Activated T-helper 1 cell treated with anti-CD3 and anti-CD28 coated beads, Interleukin-12 subunit alpha, Interleukin-12 subunit beta, Interleukin-2, Interleukin-4 antibody, amounts not matched to agents 30 ng/mL and 10 ng/mL and 1 ng/mL, durations not matched to agents 14 hours and 24 hours and 36 hours (primary cell): ENCODE measurements at places on chromosomes 4 and X. TPM values are rescaled to one million over a fixed set of nuclear protein-coding genes. Genes with fewer than 3 reads are reported as not detected.

- H3K27me3 ChIP-seq: no peaks in the 10 kb centered on the region
- no peaks in the 10 kb centered on the region for H3K4me1 ChIP-seq
- no peak overlapping the region for H3K27ac ChIP-seq
- H3K4me3 ChIP-seq: no peak overlapping the region
- no peak for DNase-seq
- H3K36me3 ChIP-seq: no peaks in the 10 kb centered on the region
Measured at GRCh38 chr4:31052519-31052918, 332.4 kb downstream of the PCDH7 start.

DNA sequence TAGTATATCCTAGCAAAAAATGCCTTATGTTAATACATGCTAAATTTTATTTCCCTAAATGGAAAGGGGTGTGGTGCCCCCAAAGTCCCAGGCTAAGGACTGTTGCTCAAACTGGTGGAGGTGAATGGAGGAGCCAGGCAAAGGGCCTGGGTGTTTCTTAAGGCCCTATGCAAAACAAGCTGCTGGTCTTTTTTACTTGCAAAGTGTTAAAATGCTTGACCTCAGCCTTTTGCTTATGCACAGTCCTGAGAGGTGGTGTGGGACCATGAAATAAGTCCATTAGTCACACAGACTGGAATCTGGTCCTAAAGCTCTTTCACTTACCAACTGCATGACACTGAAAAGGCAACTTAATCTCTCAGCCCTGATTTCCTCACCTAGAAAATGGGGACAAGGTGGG, 223.5 kb upstream of the MBNL3 start:
- H3K36me3 ChIP-seq: no peaks in the 10 kb centered on the region
- H3K27me3 ChIP-seq: peaks cover 2% of the 10 kb centered on the region
- no peak overlapping the region for H3K27ac ChIP-seq
- H3K4me1 ChIP-seq: no peaks in the 10 kb centered on the region

- H3K4me3 ChIP-seq: no peak overlapping the region
- peaks cover 26% of the 10 kb centered on the region for H3K27me3 ChIP-seq
- no peaks in the 10 kb centered on the region for H3K4me1 ChIP-seq
Measured at GRCh38 chrX:72050011-72050410, 81.7 kb downstream of the RTL5 start.

DNA sequence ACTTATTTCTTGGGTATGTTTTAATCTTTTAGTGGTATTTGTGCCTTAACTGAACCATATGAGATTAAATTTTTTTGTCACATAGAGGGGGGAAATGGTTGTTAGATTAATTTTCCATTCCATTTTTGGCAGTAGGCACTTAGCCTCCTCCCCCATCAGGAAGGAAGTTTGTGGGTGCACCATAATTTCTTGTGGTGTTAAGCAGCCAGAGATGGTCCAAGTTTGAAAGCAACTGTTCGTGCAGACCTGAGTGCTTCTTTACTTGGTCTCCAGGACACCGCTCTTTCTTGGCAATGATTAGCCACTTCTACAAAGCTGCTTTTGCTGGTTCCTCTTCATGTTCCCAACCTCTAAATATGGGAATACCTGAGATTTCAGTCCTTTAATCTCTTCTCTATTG, 92.7 kb upstream of the RPL34 start:
- H3K4me3 ChIP-seq: peak overlapping the region; percentile 56
- peak; percentile 39 for DNase-seq
- H3K36me3 ChIP-seq: peaks cover 26% of the 10 kb centered on the region
- H3K4me1 ChIP-seq: peaks cover 71% of the 10 kb centered on the region
- H3K27me3 ChIP-seq: no peaks in the 10 kb centered on the region
- peak overlapping the region; percentile 65 for H3K27ac ChIP-seq

DNA sequence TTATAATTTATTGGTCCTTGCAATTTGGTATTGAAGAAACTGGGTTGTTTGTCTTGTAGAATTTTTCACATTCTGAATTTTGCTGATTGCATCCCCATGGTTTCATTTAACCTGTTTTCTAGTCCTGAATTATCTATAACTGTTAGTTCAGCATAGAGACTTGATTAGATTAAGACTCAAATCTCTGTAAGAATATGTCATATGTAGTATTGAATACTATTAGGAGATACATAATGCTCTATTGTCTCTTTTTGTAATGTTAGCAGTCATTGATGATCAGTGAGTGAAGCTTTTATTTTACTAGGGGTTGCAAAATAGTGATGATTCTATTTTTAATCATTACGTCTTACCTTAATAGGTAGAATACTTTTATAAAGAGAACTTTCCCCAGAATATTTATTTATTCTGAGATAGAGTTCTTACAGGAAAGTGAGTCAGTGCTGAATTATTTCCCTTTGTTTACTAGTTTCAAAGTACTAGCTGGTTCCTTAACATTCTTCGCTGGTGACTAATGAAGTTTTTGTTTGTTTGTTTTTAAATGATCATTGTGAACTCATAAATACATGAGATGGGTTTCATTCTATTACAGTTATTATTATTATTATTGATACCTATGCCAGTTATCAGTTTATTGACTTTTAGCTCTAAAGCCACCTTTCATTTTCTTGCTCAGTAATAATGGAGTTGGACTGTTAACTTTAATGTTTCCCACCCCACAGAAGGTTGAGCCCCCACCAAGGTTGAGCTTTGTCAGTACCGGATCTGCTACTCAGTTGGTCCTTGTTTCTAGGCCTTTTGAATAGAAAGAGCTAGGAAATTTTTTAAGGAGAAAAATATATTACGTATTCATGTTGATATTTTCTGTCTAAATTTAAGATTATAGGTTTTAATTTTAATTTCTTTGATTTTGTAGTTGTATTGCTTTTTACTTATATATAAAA, 102.3 kb downstream of the LARP1B start:
- no peak overlapping the region for H3K27ac ChIP-seq
- no peaks in the 10 kb centered on the region for H3K4me1 ChIP-seq
- H3K36me3 ChIP-seq: no peaks in the 10 kb centered on the region

- no peak overlapping the region for H3K4me3 ChIP-seq
- no peak for DNase-seq
- no peaks in the 10 kb centered on the region for H3K36me3 ChIP-seq
Measured at GRCh38 chr4:90198086-90198847, 71.1 kb downstream of the CCSER1 start.

- H3K4me3 ChIP-seq: no peak overlapping the region
- H3K4me1 ChIP-seq: no peaks in the 10 kb centered on the region
- no peak overlapping the region for H3K27ac ChIP-seq
- peaks cover 2% of the 10 kb centered on the region for H3K27me3 ChIP-seq
- DNase-seq: no peak
Measured at GRCh38 chr4:25884031-25884782, 21.4 kb upstream of the SEL1L3 start.

DNA sequence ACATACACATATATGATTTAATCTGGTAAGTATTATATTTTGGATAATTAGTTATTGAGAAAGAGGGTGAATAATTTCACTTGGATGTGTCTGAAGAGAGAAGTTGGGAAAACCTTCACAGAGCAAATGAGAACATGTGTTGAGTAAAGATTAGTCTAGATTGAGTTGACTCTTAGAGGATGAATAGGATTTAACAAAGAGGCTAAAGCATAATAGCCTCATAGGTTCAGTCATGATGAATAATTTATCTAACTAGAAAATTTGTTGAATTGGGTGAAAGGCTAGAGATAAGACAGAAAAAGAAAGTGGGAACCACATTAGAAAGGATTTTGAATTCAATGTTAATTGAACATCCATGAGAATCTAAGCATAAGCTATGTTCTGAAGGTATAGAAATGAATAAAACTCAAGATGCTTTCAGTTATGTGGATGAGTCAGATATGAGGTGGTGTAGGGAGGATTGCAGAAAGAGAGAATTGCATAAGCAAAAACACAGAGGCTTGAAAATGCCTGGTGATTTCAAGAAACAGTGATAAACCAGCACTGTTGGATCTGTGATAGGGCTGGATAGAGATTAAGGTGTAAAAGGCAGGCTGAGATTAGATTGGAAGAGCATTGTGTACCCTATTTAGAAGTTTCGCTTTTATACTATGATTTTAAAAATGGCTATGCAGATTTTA, 207.6 kb upstream of the NR3C2 start:
- no peaks in the 10 kb centered on the region for H3K4me1 ChIP-seq
- no peak overlapping the region for H3K4me3 ChIP-seq
- H3K27me3 ChIP-seq: no peaks in the 10 kb centered on the region

DNA sequence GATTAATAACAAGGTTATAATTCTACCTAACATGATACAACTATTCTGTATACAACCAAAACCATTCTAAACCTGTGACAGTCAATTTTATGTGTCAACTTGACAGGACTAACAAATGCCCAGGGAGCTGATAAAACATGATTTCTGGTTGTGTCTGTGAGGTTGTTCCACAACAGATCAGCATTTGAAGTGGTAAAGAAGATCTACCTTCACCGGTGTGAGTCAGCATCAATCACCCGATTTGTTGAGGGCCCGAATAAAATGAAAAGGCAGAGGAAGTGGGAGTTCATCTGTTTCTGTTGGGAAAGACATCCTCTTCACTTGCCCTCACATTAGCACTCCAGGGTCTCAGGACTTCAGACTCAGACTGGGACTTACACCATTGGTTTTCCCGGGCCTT, 187.9 kb downstream of the MAB21L2 start:
- DNase-seq: no peak
- H3K4me1 ChIP-seq: peaks cover 12% of the 10 kb centered on the region
- no peaks in the 10 kb centered on the region for H3K27me3 ChIP-seq
- no peak overlapping the region for H3K4me3 ChIP-seq
- H3K27ac ChIP-seq: no peak overlapping the region

DNA sequence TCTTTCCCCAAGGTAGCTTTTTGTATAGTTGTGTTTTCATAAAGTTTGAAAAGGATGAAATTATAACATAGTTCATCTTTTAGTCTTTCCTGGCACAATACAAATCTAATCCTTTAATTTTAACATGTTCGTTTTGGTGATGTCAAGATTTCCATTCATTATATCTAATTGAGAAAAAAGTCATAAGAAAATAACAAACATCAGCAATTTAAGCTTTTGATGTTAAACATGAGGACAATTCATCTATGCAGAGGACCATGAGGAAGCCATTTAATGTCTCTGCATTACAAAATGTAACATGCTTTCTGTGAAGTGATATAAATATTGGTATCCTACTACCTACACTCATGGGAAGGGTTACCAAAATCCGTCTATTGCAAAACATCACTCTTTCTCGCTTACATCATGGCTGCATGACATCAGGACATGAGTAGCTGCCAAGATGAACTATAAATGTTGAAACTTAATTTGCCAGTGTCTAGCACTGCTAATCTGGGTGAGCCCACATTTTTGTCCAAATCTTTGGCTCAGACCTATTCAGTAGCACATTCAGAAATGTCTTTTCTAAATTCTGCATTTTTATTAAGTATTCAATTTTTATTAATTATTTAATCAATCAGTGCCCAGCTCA, 9.5 kb downstream of the EPGN start:
- no peaks in the 10 kb centered on the region for H3K36me3 ChIP-seq
- H3K27ac ChIP-seq: no peak overlapping the region
- H3K27me3 ChIP-seq: peaks cover 11% of the 10 kb centered on the region

- no peak overlapping the region for H3K4me3 ChIP-seq
- H3K27ac ChIP-seq: peak overlapping the region; percentile 87
- H3K4me1 ChIP-seq: peaks cover 80% of the 10 kb centered on the region
- no peaks in the 10 kb centered on the region for H3K27me3 ChIP-seq
- no peak for DNase-seq
Measured at GRCh38 chrX:66014556-66014955, 25.3 kb downstream of the VSIG4 start.

DNA sequence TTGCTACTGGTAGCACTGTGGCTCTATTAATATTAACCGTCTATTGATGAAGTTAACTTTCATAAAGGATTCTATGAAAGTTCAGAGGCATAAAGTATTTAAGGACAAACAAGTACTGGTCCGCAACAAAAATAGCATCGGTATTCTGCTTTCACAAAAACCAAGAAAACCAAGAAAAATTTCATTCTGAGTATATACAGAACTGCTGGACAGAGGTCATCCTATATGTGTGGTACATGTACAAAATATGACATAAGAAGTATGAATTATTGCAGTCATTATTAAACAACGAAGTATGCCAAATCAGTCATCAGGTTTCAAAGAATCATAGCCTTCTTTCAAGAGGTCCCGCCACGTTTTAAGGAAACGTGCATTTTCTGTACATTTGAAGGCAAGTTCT, 2.4 kb downstream of the C4orf46 start:
- peak overlapping the region; percentile 63 for H3K4me3 ChIP-seq
- H3K36me3 ChIP-seq: peaks cover 22% of the 10 kb centered on the region
- H3K27ac ChIP-seq: no peak overlapping the region
- peaks cover 2% of the 10 kb centered on the region for H3K27me3 ChIP-seq
- H3K4me1 ChIP-seq: peaks cover 26% of the 10 kb centered on the region

The PCDH10 gene
- not detected in 2 replicates for total RNA-seq

The PARM1 gene
- total RNA-seq: not detected in 2 replicates

DNA sequence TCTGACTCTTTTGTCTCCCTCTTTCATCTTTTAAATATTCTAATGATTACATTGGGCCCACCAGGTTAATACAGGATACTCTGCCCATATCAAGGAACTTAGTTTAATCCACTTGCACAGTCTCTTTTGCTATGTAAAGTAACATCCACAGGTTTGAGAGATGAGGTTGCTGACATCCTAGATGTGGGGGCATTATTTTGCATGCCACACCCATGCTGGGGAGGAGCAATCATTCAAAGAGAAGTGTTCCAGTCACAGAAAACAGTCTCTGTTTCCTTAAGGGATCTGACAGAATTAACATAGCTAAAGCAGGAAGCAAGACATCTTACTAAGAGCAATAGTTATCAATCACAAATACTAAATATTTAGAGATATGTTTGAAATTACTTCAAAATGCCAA, 11.5 kb upstream of the TRAM1L1 start:
- H3K4me3 ChIP-seq: no peak overlapping the region
- no peaks in the 10 kb centered on the region for H3K36me3 ChIP-seq
- DNase-seq: no peak

- no peaks in the 10 kb centered on the region for H3K27me3 ChIP-seq
- no peak overlapping the region for H3K4me3 ChIP-seq
- H3K36me3 ChIP-seq: no peaks in the 10 kb centered on the region
- no peak overlapping the region for H3K27ac ChIP-seq
- no peak for DNase-seq
Measured at GRCh38 chr4:124519196-124519595, 193.3 kb downstream of the ANKRD50 start.

- no peaks in the 10 kb centered on the region for H3K27me3 ChIP-seq
- H3K27ac ChIP-seq: no peak overlapping the region
- peaks cover 58% of the 10 kb centered on the region for H3K4me1 ChIP-seq
- H3K4me3 ChIP-seq: no peak overlapping the region
- no peak for DNase-seq
Measured at GRCh38 chr4:88606832-88607231, 14.6 kb downstream of the HERC3 start.

DNA sequence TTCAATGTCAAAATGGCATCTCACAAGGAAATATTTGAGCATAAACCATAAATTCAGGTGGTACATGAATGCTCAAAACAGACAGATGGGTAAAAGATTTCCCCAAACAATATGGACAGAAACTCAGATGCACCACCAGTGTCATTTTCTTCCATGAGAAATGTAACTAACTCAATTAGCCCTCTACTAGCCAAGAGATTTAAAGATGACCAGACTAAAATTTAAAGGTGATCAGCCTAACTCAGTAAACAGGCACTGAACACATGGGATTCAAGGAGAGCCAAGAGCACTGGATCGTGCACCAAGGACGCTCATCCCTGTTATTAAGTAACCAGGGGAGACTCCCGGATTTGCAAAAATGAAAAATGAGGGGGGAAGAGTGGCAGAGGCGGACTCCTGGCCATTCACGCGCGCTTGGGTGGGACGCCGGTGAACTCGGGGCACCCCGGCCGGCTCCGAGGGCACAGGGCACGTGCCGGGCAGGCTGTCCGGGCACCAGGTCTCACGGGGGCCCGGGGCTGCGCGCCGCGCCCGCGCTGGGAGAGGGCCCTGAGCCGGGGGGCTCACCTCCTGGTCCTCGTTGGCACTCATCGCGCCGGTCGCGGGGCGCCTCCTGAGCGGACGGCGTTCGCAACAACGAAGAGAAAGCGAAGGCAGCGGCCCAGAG, 490 bp downstream of the RWDD4 start:
- DNase-seq: peak; percentile 5
- peak overlapping the region; percentile 96 for H3K27ac ChIP-seq
- peak overlapping the region; percentile 100 for H3K4me3 ChIP-seq
- no peaks in the 10 kb centered on the region for H3K27me3 ChIP-seq

The RENBP gene
- 12.8 and 14.0 TPM in 2 replicates for total RNA-seq
